Activated naive CD4-positive, alpha-beta T cell treated with Interleukin-2 at 50 U/mL for 16 hours (primary cell): ENCODE measurements at places on chromosomes 2 and 18.

- peak; percentile 75 for DNase-seq
These were observed 44.8 kb downstream of the SETBP1 start for GRCh38 chr18:44725300-44726058.

DNA sequence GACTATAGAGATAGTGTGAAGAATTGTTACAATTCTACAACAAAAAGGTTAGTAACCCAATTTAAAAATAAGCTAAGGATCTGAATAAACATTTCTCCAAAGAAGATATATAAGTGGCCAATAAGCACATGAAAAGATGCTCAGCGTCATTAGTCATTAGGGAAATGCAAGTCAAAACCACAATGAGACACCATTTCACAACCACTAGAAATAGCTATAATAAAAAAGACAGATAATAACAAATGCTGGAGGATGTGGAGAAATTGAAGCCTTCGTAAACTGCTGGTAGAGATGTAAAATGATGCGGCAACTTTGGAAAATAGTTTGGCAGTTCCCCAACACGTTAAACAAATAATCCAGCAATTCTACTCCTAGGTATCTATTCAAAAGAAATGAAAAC, 366.5 kb upstream of the POU3F3 start:
- no peak for DNase-seq

DNA sequence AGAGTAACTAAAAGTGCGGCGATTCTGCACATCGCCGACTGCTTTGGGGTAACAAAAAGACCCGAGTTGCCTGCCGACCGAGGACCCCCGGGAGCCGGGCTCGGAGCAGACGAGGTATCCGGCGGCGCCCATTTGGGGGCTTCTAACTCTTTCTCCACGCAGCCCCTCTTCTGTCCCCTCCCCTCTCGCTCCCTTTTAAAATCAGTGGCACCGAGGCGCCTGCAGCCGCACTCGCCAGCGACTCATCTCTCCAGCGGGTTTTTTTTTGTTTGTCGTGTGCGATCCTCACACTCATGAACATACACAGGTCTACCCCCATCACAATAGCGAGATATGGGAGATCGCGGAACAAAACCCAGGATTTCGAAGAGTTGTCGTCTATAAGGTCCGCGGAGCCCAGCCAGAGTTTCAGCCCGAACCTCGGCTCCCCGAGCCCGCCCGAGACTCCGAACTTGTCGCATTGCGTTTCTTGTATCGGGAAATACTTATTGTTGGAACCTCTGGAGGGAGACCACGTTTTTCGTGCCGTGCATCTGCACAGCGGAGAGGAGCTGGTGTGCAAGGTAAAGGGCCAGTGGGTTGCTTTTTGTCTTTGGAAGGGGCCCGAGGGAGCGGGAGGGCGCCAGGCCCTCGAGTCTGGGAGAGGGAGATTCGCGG, 1.4 kb downstream of the TRIB2 start:
- DNase-seq: peak; percentile 50

- DNase-seq: peak; percentile 11
These were observed 5.5 kb downstream of the NHEJ1 start for GRCh38 chr2:219155054-219155644.

- DNase-seq: no peak
These were observed 12.7 kb downstream of the TMEM177 start for GRCh38 chr2:119691651-119692245.

DNA sequence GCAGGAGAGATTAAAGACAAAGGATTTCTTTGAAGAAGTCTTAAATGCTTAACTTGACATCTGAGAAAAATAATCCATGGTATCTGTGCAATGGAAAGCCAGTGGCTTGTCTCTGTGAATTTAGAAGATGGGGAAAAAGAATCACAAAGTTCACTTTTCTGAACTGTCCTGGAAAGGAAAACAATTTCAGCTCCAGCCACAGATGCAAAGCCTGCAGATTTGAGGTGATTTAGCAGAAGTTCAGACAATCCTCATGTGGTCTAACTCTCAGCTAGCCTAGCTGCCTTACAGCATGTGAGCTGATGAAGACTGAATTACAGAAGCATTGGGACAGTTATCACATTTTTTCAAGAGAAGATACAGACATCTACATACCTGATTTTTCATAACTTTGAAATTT, 126.7 kb upstream of the ITGB6 start:
- no peak for DNase-seq

- no peak for DNase-seq
These were observed 77.5 kb upstream of the LRATD1 start for GRCh38 chr2:14554849-14555545.
